Hepatic stellate cell (primary cell): ENCODE measurements at places on chromosomes 2 and 18.
A peak's percentile ranks its signal among the peaks of the same experiment; 100 is the strongest.

DNA sequence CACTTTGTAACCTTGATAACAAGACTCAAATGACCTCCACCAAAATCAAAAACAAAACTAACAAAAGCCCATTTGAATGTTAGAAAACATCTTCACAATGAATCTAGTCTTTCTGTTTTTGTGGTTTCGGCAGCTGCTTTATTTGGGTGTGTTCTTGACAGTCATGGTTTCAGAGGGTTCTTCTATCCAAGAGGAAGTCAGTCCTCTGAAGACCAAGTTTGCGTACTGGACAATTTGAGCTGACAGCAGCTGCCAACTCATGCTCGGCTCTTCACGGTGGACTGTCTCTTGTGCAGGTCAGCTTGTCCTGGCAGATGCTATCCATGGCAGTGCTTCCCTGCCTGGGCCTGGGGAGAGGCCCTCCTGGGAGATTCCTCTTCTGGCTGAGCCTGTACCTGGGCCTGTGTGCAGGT, 91.0 kb downstream of the TMEM17 start:
- DNase-seq = no peak

GRCh38 chr2:61421611-61422010, 49.3 kb downstream of the USP34 start:
- no peak for DNase-seq

GRCh38 chr2:184113696-184114403, 484.5 kb upstream of the ZNF804A start:
- DNase-seq = no peak

- DNase-seq = peak; percentile 84
Measured at GRCh38 chr2:23385351-23385747, 370 bp downstream of the KLHL29 start.

GRCh38 chr2:69213782-69214181, 173.2 kb downstream of the GFPT1 start:
- no peak for DNase-seq
